ENCODE measurements at places on chromosomes 3 and 15. TPM values are rescaled to one million over a fixed set of nuclear protein-coding genes. Genes with fewer than 3 reads are reported as not detected.

GRCh38 chr15:92343924-92344643 lies 49.6 kb upstream of the ST8SIA2 start:
- no peak for DNase-seq

DNA sequence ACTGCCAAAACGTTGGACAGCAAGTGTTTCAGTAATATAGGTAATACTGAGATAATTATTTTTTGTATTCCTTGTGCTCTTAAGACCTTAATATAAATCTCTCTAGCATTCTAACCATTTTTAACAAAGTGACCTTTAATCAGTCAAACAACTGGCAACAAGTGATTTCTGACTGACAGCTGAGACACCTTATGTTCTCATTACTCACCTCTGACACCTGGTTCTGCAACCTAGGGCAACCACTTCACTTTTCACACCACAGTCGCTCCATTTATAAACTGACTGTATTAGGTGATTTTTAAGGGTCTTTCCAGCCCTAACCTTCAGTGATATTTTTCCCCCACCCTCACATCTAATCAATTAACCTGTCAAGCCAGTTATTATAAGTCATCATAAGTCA lies 60.4 kb upstream of the C15orf61 start:
- no peak for DNase-seq

- no peak for DNase-seq
Observed at GRCh38 chr3:122031123-122031468, 9.0 kb upstream of the ILDR1 start.

GRCh38 chr3:192482391-192482790 lies 244.9 kb downstream of the FGF12 start:
- no peak for DNase-seq

DNA sequence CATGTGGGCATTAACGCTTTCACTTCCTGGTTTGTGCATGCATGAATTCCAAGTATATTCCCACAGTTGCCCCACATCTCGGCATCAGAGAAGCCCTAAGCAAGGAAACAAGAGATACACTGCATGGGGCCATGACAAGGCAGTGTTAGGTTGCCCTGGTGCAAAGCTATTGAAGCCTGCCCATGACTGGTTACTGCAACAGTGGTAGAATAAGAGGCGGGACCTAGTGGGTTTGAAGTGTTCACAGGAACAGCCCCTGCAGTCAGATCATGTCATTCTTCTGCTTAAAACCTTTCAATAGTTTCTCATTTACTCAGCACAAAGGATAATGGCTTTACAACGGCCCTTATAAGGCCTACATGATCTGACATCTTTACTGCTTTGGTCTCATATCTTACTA lies 80.9 kb upstream of the TOPAZ1 start:
- no peak for DNase-seq

GLCE gene
- total RNA-seq = 22.2 TPM

GRCh38 chr15:72902245-72902918 lies 118.8 kb upstream of the ADPGK start:
- no peak for DNase-seq

TNNC1 gene
- total RNA-seq = 2.2 TPM

TPRG1 gene
- 2.8 TPM for total RNA-seq

DNA sequence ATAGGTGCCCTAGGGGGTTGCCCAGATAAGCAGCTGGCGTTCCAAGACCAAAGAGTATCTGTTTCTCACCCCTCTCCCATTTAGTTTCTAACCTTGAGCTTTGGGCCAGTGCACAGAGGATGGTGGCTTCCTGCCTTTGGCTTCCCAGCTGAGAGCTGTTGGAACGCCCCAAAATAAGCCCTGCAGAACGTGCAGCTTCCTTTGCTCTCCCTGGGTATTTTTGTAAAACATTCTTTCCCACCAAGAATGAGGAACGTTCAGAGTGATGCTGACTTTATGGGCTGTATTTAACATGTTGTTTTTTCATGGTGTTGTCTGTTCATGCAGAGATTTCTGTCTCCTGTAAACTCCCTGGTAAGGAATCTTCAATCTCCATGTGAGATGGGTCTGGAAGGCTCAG lies 63.8 kb downstream of the LPP start:
- no peak for DNase-seq

DNA sequence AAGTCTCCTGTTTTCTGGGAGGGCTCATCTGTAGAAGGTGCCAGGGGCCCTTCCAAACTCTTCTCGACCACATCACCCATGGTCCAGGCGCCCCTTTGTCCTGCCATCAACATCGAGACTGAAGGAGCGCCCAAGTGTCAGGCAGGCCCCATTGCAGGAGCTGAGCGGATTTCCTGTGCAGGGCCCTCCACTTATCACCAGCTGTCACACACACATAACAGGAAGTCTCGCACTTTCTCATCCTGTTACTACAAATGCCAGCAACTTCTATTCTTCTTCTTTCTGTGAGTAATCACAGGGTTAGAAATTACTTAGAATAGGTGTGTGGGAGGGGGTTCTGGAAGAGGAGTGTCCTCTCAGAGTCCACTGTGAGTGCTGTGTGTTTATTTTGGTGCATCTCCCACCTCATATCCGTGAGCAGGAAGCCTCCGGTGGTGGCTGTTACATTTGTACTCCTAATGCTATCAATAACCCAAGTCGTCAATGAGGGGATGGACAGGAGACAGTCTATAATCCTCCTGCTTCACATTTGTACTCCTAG lies at the start of gene KLHL6:
KLHL6 (minus strand) TSS at position 166 of the 541 bp plus-strand sequence; CDS start at position 113, 53 bp downstream.
- DNase-seq = no peak

- DNase-seq = no peak
Observed at GRCh38 chr3:74443102-74443501, 171.4 kb downstream of the CNTN3 start.

DNA sequence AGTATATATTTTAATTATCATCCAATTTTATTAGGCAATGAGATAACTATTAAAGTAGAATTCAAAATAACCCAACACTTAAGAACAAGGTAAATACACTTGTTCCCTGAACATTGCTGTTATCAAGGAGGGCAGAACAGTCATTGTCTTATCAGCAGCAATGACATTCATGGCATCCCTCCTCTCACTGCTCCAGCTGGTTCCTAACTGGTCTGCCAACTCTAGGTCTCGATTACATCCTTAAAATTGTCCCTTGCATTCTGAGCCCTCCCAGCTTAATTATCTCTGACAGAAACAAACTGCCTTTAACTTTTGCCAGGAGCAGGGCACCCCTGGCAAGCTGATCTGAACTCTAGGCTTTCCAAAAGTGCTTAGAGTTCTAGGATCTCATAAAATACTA lies 14.0 kb upstream of the DYNC1LI1 start:
- DNase-seq = no peak

DNA sequence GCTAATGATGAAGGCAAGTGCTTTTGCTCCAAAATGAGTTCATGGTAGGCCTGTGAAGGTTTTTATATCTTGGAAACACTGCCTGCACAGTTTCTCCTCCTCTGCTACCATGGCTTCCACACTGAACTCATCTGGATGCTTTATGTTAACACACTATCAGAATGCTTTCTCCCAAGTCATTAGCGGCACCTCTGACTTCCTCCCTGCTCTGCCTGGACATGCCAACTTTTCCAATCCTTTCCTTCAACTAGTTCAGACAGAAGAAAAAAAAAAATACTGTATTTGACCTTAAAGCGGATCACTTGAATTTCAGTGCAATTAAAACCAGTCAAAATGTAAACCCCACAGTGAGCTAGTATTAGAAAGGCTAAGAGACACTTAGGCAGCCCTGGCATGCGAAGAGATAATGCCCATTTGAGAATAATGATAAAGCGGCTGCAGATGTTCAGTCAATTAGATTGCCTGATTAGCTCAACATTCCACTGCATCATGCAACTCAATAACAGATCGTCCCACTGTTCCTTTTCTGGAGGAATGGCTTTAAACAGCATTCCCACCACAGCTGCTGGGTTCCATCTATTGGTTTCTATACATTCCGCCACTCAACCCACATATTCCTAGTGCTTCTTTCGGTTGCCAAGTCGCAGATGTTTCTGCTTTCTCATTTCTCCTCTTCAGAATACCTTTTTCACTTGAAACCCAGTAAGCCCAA lies 51.7 kb downstream of the CNTN3 start:
- no peak for DNase-seq

DNA sequence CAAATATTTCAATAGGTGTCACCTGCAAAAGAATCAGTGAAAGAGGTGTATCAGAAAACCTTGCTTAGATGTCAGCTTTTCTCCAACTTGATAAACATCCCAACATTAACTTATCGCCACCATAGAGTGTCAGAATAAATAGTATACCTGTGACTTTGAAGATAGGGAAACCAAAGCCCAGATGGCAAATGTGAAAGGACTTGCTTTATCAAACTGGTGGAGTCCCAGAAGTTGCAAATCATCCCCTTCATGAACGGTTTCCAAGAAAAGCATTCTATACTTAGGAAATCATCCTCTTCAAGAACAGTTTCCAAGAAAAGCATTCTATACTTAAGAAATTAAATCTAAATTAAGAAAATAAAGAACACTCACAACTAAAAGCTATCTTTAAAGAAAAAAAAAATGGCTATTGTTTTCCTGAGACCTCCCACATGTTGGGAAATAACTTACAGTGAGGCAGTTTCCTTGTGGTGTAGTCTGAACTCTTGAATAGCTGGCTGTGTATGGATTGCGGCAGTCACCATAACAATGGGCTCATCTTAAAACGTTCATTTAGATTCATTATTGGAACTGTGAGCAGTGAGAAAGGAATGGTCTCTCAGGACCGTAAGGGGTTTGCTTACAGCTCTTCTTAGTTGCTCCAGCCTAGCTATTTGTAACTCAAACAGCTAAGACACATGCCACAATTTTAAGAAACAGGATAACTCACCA lies 56.5 kb downstream of the GHSR start:
- no peak for DNase-seq

AADAC gene
- 3.8 TPM for total RNA-seq

SLC6A1 gene
- total RNA-seq = not detected

- DNase-seq = no peak
Observed at GRCh38 chr3:72962317-72962716, 34.3 kb upstream of the PPP4R2 start.

GRCh38 chr3:141266797-141267555 lies 35.4 kb downstream of the PXYLP1 start:
- no peak for DNase-seq

- DNase-seq = no peak
Observed at GRCh38 chr15:81263477-81263876, 60.5 kb downstream of the STARD5 start.

DNA sequence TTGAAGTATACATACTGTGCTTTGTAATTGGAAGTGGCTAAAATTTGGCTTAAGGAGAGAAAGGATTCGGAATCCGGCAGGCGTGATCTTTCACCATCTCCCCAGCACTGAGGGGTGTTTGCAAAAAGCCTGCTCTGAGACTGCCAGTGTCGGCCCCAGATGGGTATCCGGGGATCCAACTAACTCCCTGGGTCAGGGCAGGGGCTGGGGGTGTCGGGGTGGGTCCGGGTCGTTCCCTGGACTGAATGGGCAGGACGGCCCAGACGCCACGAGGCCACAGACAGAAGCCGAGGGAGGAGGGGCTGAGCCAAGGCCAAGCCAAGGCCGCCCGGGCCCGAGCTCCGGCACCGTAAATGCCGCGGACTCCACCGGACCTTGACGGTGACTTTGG lies 349 bp downstream of the PPIB start:
- no peak for DNase-seq

PP2D1 gene
- not detected for total RNA-seq

DNA sequence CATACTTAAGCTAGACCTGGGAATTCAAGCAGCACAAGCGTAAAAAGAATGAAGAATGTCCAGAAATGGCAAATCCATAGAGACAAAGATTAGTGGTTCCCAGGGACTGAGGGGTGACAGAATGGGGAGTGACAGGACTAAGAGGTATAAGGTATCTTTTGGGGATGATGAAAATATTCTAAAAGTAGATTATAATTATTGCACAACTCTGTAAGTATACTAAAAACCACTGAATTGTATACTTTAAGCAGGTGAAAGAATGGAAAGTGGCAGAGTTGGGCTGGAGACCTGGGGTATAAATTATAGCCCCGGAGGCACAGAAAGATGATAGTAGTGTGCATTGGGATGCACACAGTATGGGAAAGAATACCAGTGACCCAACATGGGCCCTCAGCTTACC lies 5.6 kb downstream of the BRK1 start:
- no peak for DNase-seq

ZBTB20 gene
- 42.1 TPM for total RNA-seq

CCR1 gene
- 0.10 TPM for total RNA-seq

DNA sequence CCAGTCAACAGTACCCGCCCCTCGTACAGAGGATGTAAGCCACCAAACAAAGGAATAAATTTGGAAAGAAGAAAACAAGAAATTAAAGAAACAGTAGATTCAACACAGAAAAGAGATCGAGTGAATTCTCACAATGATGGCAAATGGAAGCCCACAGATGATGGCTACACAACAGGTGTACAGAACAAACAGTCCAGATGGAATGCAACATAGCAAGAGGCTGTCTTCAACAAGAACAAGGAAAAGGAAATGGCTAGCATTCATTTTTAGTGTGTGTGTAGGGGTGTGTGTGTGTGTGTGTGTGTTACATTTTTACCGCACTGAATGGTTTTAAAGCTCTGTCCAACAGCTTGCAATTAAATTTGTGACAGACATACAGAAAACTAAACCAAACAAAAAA lies 12.9 kb downstream of the NEDD4 start:
- DNase-seq = no peak

GRCh38 chr15:92586966-92587365 lies 68.6 kb downstream of the FAM174B start:
- DNase-seq = no peak

CCR5 gene
- total RNA-seq = not detected

DNA sequence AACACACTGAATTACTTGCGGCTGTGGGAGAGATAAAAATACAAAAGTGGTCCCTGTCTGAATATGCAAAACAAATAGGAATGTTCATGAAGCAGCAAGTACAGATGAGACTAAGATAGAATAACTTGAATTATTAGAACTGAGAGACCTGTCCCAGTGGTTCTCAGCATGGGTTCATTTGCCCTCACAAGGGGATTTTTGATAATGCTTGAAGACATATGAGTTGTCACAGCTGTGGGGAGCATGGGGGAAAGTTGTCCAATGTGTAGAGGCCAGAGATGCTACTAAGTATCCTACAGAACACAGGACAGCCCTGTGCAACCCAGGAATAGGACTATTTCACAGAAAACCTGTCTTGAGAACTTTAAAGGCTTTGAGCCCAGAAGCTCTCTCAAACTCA lies 22.4 kb downstream of the PPM1L start:
- DNase-seq = no peak

DNA sequence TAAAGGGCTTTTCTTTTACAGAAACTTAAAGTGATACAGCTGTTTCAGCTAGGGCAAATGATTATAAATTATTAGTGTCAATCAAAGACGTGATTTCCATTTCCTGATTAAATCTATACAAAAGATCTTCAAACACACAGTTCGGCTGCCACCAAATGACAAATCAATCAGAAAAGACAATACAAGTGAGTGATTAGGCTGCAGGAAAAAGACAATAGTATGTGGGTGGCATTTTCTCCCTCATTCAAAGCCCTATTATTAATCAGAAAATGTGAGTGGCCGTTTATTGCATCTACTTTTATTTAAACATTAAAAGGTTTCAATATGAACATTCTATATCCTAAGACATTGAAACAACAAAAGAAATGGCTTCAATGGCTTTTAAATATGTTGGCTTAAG lies 895.6 kb upstream of the ROBO1 start:
- no peak for DNase-seq

DNA sequence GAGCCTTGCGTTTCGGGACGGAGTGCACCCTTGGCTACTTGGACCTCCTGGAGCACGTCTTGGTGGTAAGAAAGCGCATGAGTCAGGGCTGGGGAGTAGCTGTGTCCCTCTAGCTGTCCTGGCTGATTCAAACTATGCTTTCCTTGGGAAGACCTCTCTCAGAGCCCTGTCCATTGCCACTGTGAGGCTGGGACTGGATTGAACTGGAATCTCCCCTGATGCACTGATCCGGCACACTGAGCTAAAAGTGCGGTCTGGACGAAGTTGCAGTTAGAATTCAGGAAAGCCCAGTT lies 232.6 kb upstream of the TPM1 start:
- DNase-seq = no peak

C15orf62 gene
- 0.10 TPM for total RNA-seq

Measured in HCT116 (cell line).